ENCODE measurements at places on chromosomes 16 and 17. TPM values are rescaled to one million over a fixed set of nuclear protein-coding genes. Genes with fewer than 3 reads are reported as not detected.

The BRCA1 gene
- polyA plus RNA-seq = 0.35 TPM

The NKD1 gene
- 0.44 TPM for polyA plus RNA-seq

The FAM171A2 gene
- 0.08 TPM for polyA plus RNA-seq

The CDH5 gene
- polyA plus RNA-seq = not detected

The OR1A1 gene
- not detected for polyA plus RNA-seq

The EVPL gene
- 0.74 TPM for polyA plus RNA-seq

All from naive thymus-derived CD8-positive, alpha-beta T cell (primary cell).